RCC 7860 (cell line): ENCODE measurements at places on chromosomes 5 and 9.

GRCh38 chr9:4865681-4866080 is 72.9 kb downstream of the RCL1 start:
- no peak for DNase-seq

- DNase-seq, result no peak
Observed at GRCh38 chr9:101536938-101537337, 3.3 kb downstream of the RNF20 start.

DNA sequence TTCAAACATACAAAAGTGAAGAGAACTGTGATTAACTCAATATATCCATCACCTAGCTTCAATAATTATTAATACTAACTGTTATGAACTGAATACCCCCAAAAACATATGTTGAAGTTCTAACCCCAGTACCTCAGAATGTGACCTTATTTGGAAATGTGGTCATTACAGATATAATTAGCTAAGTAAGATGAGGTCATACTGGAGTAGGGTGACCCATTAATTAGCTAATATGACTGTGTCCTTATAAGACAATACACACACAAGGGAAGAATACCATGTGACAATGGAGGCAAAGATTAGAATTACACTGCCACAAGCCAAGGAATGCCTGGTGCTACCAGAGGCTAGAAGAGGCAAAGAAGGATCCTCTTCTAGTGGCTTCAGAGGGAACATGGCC is 7.8 kb downstream of the RRAGA start:
- DNase-seq, result no peak

DNA sequence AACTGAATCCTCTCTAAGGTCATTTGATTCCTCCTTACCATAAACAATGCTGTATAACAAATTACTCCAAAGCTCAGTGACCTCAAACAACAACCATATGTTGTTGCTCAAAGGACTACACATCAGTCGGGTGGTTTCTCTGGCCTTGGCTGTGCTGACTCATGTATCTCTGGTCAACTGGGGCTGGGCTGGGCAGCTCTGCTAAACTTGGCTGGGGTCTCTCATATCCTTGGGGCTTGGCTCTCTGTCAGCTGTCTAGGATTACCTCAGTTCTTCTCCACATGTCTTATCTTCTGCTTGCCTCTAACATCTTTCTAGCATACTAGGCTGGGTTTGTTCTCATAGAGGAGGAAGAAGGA is 86.4 kb downstream of the GALNT10 start:
- no peak for DNase-seq

- no peak for DNase-seq
Observed at GRCh38 chr5:124134941-124135340, 611.5 kb downstream of the ZNF608 start.

DNA sequence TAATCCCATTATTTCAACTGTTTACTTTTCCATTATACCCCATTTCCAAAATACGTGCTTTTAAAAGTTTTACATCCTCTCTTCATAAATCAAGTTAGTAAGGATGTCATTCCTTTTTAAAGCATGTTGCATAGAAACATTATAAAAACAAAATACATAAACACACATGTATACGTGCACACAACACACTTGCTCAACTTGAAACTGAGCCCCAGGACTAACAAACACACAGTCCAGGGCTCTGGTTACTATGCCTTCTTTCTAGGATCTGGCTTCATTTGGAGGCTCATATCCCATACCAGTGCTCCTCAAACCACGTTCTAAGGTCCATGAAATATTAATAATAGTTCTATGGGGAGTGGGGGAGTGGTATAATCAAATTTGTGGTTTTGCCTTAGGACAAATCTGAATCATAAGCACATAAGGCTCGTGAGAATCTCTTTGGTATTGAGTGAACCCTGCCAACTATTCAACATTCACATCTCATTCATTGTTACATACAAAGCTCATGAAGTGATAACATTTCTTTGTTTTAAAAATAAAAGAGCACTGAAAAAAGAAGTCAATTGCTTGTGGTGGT is 55.2 kb downstream of the NFIB start:
- no peak for DNase-seq

DNA sequence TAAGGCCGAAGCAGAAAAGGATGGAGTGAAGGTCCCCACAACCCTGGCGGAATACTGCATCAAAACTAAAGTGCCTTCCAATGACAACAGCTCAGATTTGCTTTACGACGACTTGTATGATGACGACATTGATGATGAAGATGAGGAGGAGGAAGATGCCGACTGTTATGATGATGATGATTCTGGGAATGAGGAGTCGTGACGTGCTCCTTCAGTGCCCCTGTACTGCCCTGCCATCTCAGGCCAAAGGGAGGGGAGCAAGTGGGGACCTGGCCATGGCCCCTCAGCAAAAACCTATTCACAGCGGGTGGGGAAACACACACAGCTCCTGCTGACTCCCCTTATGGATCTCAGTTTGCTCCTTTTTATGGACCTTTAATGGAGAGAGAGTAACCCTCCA is 100.1 kb downstream of the UBE2R2 start:
- no peak for DNase-seq

DNA sequence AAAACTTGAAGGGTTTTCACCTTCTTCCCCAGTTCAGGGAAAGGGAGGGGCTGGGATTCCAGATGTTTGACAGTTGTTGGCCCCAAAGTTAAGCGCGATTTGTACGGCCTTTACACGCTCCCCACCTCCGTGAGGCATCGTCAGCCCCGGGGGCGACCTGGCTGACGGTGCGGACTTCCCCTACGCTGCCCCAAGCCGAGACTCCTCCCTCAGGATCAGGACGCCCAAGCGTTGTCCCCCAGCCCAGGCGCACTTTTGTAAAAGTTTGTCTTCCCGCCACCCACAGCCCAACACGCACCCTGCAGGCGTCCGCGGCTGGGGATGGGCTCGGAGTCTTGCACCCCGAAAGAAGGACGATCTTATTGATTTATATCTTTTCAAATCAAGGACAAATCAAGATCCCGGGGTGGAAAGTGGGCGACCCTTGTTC is 713 bp downstream of the MOB3B start:
- no peak for DNase-seq

DNA sequence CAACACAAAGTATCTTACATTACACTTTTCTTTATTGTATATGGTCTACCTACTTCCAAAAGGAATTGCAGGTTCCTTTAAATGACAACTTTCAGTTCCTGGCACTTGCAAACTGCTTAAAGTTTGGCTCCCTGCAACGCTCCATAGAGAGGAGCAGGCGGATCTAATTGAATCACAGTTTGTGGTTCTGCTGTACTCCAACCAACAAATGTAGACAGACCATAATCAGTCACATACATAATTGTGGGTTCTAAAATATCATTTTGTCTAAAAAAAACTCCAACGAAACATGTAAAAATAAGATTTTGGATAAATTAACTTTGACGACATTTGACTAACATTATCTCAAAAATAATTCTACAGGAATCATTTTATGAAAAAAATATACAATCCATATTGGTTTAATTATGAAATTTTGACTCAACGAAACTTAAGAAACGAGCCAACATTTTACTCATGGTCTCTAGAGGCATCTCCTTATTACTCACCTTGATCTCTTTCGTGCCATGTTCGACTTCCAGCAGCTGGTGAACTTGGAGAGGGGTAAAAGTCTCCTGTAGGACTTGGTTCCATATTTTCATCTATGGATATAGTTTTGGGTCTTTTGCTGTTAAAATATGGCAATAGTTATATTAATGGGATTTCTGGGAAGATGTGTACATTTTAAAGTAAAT is 167.6 kb downstream of the NFIB start:
- DNase-seq, result no peak

GRCh38 chr9:35867538-35867937 is 2.7 kb downstream of the OR13J1 start:
- DNase-seq, result no peak

DNA sequence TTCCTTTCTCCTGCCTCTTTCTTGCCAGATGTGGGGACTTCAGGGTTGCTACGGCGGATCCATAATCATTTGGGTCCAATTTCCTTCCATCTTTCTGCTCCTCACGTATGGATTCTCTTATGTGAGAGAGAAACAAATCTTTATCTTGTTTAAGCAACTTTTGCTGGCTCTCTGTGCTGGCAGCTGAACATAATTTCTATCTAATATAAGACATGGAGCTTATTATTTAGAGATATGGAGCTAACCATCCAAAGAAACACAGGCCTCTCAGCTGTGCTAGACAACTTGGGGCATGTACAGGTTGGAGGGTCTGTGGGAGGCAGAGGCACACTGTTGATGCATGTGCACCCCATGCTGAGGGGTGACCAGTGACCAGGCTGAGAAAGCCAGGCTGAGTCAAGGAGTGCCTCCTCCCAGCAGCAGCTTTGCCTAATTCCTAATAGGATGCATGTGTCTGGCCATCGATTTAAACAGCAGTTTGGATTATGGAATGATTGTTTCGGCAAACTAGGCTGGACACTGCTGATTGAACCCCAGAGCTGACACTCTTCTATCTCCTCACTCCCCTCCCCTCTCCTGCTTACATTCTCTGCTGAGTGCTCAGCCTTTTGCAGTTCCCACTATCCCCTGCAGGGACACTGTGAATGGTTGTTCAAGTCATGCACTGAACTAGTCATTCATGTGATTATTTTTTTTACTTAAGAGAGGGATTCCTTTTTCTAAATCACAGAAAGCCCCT is 195.8 kb downstream of the ERCC6L2 start:
- no peak for DNase-seq

- DNase-seq, result no peak
Observed at GRCh38 chr5:83184534-83184933, 107.2 kb downstream of the XRCC4 start.

- no peak for DNase-seq
Observed at GRCh38 chr9:7982907-7983306, 183.3 kb upstream of the DMAC1 start.

DNA sequence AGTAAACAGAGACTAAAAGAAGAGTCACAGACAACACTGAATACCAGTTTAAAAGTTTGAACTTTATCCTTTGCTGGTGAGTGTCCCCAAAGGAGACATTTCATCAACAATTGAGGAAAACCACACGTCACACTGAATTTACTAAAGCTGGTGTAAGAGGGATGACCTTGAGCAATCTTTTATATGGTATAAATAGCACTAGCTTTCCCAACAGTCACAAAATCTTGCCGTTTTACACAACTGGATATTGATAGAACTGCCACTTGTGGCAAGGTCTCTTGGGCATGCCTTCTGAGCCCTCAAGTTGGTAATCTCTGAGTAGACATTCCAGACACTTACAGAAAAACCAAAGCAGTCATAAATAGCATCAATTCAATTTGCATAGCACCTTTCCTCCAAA is 311.5 kb upstream of the TARS1 start:
- DNase-seq, result no peak

GRCh38 chr9:114318416-114318815 is 4.5 kb upstream of the ORM1 start:
- no peak for DNase-seq

- DNase-seq, result no peak
Observed at GRCh38 chr5:141483902-141484301, 928 bp upstream of the PCDHGC4 start.

- no peak for DNase-seq
Observed at GRCh38 chr5:141517880-141518617, 29.2 kb downstream of the PCDHGC5 start.

- DNase-seq, result no peak
Observed at GRCh38 chr9:121021301-121021700, 28.8 kb downstream of the C5 start.

DNA sequence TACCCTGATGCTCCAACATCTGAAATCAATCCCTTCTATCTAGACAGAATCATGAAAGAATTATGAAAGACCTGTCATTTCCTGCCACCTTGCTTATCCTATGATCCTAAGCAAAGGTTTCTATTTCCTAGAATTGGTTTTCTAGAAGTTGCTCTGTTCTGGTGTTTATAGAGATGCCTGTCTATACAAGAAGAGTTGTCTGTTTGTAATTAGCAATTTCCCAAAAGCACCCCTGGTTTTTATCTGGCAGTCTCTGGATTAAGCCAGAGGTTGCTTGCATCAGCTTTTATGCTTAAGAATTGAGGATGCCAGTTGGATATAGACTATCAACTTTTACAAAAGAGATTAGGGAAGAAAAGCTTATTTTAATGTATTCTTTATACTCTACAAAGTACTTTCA is 133.0 kb upstream of the EFNA5 start:
- DNase-seq, result no peak

DNA sequence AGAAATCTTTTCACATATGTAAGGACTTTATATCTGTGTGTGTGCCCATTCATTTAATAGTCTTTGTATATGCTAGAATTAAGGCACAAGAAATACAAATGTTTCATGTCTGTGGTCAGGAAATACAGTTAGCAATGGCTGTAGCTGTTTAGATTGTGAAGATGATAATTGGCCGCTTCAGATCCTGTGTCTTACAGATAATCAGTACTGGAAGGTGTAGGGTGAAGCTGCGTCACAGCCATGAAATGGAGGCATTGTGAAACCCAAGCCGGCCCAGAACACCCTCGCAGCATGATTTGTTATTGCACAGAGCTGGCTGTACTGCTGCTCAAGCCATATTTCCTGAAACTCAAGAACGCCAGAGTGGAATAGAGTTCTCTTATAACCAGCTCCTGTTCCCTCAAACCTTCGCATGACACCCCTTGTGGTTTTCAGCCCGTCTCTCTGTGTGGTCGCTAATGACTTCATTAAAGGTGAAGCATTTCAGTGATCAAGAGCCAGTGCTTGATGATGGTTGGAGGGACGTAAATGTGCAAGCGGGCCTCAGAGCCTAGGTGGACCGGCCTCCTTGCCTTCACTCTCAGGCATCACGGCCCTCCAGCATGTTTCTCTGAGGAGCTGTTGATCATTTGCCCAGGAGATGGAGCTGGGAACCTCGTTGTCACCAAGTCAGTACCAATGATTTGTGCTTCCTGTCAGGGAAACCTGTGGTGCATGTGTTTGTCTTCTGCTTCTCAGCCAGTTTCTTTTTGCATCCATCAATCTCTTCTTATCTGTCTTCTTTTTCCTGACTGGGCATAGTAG is 80.1 kb downstream of the F2RL2 start:
- DNase-seq, result no peak

DNA sequence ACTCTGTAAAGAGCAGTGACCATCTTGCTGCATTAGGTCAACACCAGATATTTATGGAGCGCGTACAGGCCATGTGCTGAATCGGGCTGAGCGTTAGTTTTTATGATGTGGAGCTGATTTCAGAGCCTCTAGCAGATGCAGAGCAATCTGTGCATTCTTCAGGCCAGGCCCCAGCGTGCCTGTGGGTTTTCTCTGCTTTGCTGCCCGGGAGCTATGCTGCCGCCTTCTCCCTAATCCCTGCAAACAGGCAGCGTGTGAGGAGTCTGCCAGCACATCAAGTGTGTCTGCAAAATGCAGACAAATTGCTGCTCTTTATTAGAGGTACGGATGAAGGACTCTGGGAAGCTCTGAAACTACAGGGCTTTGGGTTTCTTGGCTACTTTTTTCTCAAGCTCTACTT is 170.0 kb downstream of the NTRK2 start:
- DNase-seq, result no peak
